ENCODE measurements at places on chromosomes 5 and 9. TPM values are rescaled to one million over a fixed set of nuclear protein-coding genes. Genes with fewer than 3 reads are reported as not detected.

Gene ANGPTL2
- 2.4 TPM for total RNA-seq

Gene CDC20B
- 4.8 TPM for total RNA-seq

Gene CDKN2A
- 67.5 TPM for total RNA-seq

DNA sequence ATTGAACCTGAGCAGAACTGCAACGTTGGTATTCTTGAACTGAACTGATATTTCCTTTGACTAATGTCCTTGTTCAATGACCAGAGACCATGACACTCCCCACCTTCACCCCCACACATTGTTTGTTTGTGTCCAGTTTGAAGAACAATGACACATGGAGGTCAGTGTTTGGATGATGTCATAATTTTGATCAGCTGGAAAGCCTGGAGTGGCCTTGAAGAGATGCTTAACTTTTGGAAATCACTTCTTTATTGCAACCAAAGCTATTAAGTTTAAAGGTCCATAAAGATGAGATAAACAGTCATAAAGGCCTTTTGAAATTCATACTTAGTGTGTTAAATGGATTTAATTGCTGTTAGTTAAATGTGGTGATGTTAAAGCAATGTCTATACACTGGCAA lies 92.7 kb downstream of the TMC1 start:
- no peak for DNase-seq

GRCh38 chr5:19488786-19489185 lies 499.2 kb downstream of the CDH18 start:
- DNase-seq = no peak

GRCh38 chr5:167861928-167862426 lies 429.5 kb upstream of the WWC1 start:
- DNase-seq = no peak

Gene WDR31
- 10.2 TPM for total RNA-seq

- no peak for DNase-seq
Observed at GRCh38 chr5:145598983-145599382, 236.2 kb downstream of the PRELID2 start.

Gene IL3
- not detected for total RNA-seq
